ENCODE measurements at places on chromosomes 16 and 17.
A peak's percentile ranks its signal among the peaks of the same experiment; 100 is the strongest.

DNA sequence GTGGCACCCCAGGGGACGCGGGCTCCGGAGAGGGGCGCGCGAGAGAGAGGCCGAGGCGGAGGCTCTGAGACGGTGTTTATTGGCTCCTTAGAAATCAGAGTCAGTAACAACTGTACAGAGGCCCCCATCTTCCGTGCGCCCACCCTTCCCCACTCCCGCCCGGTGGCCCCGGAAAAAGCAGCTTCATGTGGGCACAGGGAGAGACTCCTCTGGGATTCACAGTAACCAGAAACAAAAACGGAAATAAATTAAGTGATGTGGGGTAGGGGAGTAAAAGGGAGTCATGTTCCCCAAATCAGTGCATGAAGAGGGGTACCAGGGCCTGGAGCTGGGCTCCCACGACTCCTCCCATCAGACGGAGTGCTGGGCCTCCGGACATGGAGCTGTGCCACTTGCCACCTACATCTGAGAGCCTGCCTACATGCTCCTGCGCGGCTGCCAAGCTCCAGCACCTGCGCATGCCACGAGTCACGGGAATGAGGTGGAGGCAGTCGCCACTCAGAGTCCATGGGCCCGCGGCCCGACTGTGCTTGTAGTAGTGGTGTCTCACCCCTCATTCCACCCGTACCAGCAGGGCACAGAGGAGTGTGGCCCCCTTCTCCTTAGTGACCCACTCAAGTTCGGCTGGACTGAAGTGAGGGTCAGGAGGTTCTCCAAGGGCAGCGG, 543 bp upstream of the GPS2 start:
- DNase-seq: no peak

DNA sequence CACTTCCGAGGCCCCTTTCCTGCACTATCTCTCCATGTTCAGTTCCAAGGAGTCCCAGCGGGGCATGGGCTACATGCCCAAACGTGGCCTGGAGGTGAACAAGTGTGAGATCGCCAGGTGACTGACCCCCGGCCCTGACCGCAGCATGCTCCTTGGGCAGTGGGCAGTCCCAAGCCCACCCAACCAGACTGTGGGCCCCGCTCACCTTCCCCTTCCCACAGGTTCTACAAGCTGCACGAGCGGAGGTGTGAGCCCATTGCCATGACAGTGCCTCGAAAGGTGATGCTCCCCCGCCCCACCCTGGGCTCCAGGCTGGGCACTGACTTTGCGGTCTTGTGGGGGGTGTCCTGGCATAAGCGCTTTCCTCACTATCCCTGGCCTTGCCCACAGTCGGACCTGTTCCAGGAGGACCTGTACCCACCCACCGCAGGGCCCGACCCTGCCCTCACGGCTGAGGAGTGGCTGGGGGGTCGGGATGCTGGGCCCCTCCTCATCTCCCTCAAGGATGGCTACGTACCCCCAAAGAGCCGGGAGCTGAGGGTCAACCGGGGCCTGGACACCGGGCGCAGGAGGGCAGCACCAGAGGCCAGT, 4.7 kb downstream of the CORO1A start:
- no peak for DNase-seq

GRCh38 chr17:18258356-18259038, at the start of gene FLII:
TSS of gene FLII (minus strand) at chr17:18258738. CDS start at chr17:18258690, 48 bp downstream.
- DNase-seq: peak; percentile 17

DNA sequence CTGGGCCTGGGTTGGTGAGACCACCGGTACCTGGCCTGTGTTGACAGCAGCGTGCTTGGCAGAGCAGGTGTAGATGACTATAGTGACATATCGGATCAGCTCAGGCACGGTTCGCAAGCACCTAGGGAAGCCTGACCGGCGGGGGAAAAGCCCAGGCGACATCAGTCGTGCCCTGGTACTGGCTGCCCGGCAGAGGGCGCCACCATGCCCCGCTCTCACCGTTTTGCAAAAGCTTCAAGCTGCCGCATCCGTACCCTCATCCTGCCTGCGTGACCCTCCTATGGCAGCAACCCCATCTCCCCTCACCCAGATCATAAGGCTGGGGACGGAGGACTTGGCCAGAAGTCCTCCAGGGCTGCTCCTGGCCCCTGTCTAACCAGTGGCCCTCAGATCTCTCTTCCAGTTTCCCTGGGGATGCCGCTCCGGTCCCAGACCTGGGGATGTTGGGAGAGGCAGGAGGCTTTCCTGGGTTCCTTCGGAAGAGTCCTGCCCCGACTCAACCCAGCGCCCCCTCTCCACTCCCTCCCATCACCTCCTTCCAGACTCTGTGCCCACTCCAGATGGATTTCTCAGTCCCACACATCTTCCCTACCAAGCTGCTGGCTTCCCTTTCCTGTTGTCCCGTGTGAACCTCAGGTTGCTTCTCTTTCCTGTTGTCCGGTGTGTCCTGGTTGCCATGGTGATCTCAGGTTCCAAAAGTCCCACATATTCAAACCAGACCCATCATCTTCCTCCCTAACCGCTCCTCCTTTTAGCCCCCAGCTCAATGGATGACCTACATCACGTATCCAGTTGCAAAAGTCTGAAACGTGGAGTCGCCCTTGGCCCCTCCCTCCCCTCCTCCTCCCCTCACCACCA, 13.7 kb downstream of the ALOX12B start:
- DNase-seq: peak; percentile 71

GRCh38 chr17:80709090-80709695, 164.6 kb downstream of the RPTOR start:
- no peak for DNase-seq

DNA sequence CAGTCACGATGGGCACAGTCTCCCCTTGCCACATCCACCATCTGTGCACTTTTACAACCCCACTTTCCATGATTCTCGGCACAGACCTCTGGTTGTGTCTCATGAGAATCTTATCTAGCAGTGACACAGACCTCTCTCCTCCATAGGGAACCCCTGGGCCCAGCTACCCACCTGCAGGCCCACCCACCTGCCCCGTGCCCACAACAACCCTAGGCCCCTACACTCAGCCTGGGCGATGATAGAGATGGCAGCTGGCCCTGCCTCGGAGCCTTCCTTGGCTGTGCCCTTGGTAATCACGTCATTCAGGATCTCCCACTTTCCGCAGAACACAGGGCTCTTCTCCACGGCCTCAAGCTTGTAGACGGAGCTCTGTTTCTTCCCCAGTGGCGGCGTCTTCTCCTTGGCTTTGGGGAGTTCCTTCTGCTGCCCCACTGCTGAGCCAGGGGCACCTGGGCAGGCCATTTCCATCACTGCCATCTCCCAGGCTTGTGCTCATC, 26.5 kb downstream of the MAP3K14 start:
- DNase-seq: no peak

GRCh38 chr17:7885367-7886226, 3.0 kb upstream of the CHD3 start:
- DNase-seq: peak; percentile 31

DNA sequence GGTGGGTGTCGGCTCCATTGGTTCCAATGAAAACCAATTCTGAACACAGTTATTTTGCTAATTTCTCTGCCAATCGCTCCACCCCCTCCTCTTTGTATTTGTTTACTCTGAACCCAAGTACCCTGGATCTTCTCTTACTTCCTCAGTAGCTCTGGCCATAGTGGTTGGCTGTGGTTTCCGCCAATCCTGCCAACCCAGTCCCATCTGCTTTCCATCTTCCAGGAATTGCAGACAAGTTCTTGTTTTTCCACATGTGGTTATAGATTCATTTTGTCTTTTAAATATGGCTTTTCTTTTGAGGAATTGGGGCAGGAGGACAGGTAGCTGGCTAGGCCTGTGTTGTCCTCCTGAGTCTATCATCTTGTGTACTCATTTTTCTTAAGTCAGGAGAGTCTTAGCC, 92.0 kb downstream of the CYLD start:
- no peak for DNase-seq

DNA sequence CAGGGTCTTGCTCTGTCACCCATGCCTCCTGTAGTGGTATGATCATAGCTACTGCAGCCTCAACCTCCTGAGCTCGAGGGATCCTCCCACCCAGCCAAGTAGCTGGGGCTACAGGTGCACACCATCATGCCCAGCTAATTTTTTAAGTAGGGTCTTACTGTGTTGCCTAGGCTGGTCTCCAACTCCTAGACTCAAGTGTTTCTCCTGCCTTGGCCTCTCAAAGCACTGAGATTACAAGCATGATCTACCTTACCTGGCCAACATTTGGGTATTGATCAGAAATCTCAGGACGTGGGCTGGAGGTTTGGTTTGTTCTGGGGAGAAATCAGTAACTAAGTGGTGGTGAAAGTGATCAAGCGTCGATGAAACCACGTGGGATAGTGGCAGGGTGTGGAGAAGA, 4.1 kb downstream of the CHD9 start:
- DNase-seq: no peak
